ENCODE measurements at places on chromosomes 1 and 21. TPM values are rescaled to one million over a fixed set of nuclear protein-coding genes. Genes with fewer than 3 reads are reported as not detected.

Gene ARMH1
- total RNA-seq: 1.1 TPM

Gene CDK18
- total RNA-seq: 19.5 TPM

Gene RCOR3
- 9.8 TPM for total RNA-seq

Gene MTMR11
- 2.3 TPM for total RNA-seq

Gene RABIF
- total RNA-seq: 5.5 TPM

Data from tracheal epithelial cell (primary cell).